ENCODE measurements at places on chromosomes 2 and 18.

- no peak for DNase-seq
These were observed 40.3 kb downstream of the PLA2R1 start for GRCh38 chr2:160022162-160022561.

DNA sequence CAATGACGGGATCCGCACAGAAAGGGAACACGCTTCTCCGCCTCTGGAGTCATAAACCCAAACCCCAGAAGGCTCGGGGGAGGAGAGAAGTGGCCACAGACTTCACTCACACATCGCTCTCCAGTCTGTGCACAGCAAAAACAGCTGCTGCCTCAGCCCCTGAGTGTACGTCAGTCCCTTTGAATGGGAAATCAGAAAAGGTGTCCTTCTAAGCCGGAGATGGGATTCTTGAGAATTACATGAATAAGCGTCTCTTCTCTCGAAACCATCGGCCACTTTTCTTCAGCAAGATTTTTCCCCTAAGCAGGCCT lies 78.3 kb downstream of the PDCL3 start:
- DNase-seq = no peak

- peak; percentile 45 for DNase-seq
These were observed 5.1 kb downstream of the FIGLA start for GRCh38 chr2:70785137-70785911.

DNA sequence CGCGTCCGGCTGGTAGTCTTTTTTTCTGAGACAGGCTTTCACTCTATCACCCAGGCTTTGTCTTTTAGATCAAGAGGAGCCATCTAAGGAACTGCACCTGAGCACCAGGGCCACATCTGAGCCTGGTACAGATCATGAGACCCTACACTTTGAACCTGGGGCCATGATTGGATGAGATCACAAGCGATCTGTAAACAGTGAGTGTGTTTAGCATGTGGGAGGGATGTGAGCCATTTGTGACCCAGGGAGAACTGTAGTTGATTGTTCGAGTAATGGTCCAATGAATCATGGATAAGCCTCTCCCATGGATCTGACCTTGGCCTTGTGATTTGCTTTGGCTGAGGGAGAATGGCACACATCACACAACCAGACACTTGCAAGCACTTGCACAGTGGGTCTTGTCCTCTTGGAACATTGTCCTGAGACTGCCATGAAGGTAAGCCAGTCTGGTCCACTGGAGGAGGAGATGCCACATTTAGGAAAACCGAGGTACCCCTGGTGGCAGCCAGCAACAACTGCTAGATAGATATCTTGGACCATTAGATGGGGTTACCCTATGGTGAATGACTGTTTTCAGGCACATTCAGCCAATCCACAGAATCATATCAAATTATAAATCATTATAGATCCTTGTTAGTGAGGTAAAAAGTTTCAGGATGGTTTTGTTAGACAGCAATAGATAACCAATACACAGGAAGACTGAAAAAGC lies 19.5 kb upstream of the DTNB start:
- DNase-seq = peak; percentile 14

All from M059J (cell line).